ENCODE measurements at places on chromosomes 2 and 18.

DNA sequence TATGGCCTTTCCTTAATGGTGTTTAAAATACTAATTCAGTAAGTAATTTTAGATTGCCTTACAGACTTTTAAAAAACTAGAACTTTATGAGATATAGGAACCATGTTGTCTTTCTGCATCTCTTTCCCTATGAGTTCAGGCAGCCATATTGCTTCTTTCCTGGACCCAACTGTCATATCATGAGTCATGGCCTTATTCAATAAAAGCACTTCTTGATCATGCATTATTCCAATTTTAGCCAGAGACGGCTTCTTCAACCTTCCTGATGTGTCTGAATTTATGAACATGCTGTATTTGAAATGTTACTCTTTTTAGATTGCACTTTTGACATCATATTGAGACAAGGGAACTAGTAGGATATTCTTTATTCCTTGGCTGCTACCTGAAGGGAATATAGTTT is 65.4 kb upstream of the MAP3K20 start:
- DNase-seq = no peak

DNA sequence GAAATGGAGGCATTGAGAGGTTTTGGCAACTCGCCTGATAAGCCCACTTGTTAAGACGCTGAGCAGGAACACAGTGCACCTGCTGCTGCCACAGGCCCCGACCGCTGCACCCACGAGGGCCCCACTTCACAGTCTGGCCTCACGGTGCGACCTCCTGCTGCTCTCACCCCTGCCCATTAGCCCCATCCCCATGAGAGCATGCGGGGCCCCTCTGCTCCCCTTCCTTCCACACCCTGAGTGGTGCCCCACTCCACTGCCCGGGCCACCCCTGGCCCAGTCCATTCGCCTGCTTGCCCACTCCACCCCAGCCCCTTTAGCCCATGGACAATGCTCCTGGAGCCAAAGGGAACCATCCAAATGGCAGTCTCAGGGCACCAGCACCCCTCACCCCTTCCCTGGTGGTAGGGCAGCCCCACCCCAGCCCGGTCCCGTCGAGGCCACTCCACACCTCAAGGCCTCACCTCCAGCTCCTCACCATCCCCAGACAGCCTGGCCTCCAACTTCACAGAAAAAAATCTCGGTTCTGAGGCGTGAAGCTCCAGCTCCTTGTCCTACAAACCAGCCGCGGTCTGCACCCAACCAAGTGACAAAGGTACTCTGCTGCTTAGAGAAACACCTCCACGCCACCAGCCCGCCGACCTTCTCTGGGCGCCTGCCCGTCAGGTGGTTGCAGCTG is 6.7 kb upstream of the GPR55 start:
- DNase-seq = no peak

DNA sequence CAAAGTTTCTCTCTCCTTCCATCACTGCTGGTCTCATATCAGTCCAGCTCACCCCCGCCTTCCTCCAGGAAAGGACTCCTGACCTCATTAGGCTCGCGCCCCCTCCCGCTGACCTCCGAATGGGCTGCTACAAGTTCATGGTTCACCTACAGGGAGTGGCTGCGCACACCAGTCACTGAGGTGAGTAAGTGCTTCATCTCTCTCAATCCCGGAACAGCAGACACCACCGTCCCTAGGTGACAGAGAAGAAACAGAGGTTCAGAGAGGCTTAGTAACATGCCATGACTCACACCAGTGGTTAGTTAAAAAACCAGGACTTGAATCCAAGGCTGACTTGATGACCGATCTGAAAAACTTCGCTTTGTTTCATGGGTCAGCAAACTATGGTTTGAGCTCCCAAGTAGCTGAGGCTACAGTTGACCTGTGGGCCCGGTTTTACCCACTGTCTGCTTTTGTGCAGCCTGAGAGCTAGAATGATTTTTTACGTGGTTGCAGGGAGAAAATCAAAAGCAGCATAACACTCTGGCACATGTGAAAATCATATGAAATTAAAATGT is 42.0 kb downstream of the ZFP36L2 start:
- DNase-seq = peak; percentile 48

DNA sequence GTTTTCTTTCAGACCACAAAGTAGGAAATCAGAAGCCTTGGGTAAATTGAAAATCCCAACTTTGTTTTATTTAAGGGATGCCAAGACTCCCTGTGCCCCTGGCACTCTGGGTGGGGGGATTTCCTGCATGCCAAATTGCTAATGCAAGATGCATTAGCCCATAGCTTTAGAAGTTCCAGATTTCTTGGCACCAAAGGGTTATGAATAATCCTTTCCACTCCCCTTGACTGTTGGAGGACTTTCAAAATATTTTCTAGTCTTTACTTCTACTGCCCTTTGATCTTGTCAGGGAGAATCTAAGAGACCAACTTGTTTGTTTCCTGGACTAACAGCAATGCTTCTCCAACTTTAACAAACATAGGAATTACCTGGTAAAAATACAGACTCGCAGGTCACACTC is 81.8 kb upstream of the TGIF1 start:
- no peak for DNase-seq

GRCh38 chr2:170815746-170816503 is 762 bp upstream of the GAD1 start:
- DNase-seq = peak; percentile 40

GRCh38 chr2:19021100-19021476 is 337.3 kb downstream of the OSR1 start:
- DNase-seq = no peak

GRCh38 chr18:40179729-40180461 is 1775.1 kb upstream of the PIK3C3 start:
- DNase-seq = no peak

DNA sequence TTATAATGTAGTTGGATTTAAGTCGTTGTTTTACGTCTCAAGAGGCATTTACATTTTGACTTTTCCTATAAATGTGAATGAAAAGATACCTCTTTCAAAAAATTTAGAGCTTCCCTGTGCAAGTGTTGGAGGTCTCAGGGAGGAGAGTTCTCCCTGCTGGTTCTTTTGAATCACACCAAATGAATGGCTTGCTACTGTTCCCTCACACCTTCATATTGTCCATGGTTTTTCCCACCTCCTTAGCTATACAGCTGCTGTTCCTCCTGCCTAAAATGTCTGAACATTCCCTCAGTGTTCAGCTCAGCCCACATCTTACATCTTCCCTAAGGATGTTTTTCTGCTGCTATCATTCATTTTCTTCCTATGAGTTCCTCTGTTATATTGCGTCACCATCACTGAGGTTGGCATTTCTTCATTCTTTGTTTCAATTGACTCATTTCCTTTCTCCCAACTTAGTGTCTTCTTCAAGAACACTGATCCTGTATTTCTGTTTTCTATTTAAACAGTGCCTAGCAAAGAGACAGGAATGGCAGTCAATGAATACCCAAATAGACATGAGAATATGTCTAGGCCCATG is 46.0 kb downstream of the COX7A2L start:
- DNase-seq = no peak

DNA sequence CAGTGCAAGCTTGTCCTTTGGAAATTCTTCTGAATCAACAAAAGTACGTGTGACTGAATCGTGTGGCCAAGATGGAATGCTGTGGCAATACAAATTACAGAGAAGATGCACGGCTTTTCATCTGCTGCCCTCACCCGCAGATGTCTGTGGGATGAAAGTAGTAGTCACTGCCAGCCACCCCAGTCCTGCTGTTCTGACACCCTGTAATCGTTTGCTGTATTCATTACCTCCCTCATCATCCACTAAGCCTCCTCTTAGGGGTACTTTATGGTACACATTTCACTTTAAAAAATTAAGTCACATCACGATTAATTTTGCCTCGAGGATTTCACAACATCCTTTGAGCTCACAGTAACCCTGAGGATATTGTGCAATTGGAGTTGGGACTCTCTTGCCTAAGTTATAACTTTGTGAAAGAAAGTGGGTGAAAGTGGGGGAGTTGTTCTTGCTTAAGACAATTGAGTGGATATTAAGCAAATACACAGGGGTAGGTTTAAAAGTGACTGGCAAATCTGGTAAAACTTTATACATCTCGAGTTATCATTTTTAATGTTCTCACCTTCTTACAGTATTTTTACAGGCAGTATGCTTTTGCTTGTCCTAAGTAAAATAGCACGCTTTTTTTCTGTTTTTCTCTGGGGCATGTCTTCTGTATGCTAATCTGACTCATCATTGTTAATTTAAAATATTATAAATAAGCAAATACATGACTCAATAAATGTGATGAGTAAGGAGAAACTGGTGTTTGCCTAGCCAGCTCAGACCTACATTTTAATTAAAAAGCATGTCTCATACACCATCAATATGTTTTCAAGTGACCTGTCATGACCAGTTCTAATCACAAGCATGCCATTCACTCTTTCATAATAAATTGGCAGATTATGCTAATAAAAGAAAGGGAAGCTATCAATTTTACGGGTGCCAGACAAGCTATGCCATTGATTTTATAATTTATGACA is 680.9 kb downstream of the IRS1 start:
- no peak for DNase-seq

GRCh38 chr2:168751104-168751740 is 51.2 kb upstream of the NOSTRIN start:
- DNase-seq = no peak

DNA sequence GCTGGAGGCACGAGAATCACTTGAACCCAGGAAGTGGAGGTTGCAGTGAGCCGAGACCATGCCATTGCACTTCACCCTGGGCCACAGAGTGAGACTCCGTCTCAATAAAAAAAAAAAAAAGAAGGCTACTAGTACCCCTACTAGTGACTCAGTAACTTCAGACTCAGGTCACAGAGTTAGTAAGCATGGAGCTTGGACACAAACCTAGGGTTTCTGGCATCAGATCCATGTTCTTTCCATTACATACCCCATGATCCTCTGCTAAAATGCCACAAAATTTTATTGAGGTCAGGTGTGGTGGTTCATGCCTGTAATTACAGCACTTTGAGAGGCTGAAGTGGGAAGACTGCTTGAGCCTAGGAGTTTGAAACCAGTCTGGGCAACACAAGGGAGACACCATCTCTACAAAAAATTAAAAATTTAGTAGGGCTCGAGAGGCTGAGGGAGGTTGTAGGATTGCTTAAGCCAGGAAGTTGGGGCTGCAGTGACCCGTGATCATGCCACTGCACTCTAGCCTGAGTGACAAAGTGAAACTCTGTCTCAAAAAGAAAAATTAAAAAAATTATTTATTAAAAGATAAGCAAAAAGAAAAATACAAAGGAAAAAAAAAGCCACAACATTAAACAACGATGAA is 45.1 kb downstream of the DHX57 start:
- no peak for DNase-seq

DNA sequence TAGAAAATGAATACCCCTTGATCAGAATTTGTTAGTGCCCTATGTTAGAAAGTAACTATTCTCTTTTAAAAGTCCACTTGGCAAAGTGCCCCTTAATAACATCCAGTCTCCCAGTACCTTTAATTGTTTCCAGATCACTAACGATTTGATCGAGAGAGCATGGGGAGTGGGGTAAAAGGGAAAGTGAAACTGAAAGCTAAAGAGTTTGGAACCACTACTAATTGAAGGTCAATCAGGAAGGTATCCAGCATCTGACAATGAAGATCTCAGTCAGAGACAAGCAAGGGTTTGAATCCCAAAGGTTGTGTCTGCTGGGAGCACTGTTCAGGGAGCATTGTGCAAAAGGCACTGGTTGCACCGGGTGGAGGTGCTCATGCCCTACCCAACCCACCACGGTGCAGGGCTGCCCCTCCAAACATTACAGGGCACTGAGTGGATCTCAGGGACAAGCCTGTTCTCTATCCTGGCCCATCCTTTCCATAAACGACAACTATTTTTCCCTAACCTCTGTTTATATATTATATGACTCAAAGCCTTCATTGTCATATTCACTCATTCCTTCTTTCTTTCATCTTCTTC is 14.6 kb upstream of the RIT2 start:
- no peak for DNase-seq

DNA sequence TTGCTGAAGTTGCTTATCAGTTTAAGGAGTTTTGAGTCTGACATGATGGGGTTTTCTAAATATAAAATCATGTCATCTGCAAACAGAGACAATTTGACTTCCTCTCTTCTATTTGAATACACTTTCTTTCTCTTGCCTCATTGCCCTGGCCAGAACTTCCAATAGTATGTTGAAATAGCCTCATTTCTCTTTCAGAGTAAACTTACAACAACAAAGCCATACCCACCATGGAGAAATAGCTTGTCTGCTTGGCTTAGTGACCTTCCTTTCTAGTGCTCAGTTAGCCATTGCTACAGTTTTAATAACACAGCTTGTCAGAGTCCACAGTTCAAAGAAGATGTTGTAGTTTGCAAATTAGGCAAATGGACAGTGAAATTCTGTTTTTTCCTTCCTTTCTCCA is 228.0 kb downstream of the ETAA1 start:
- DNase-seq = no peak

DNA sequence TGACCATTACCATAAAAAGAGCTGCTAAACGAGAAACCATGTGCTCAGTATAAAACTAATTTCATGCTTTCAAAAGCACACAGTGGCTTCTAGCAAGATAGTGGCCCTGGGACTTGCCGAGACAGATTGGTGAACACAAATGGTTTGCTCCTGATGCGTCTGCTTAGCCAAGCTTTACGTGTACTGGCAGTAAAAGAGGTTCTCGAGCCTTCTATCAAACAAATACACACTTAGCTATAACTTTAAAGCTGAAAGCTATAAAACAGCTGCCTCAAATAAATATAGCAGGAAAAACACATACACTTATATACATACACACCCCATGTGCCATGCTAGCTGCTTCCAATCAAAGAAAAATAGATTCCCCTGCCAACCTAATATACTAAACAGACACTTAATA is 117.0 kb downstream of the ZNF385B start:
- DNase-seq = no peak

DNA sequence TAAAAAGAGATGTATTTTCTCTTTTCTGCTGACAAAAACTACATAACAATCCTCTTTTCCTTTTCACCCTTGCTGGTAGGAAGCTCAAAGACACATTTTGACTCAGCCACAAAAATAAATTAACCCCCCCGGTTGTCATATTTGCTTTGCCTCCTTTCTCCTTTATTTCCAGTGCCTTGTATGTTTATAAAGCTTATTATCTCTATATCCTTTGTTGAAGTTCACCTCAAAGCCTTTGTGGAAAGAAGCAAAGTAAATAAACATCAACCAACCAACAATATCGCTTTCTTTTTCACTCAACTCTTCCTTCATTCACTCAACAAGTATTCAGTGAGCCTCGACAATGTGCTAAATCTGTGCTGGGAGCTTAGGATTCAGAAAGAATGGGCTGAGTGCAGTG is 276.5 kb upstream of the ID2 start:
- DNase-seq = no peak
